ENCODE measurements at places on chromosomes 3 and 15. TPM values are rescaled to one million over a fixed set of nuclear protein-coding genes. Genes with fewer than 3 reads are reported as not detected.
A peak's percentile ranks its signal among the peaks of the same experiment; 100 is the strongest.

DNA sequence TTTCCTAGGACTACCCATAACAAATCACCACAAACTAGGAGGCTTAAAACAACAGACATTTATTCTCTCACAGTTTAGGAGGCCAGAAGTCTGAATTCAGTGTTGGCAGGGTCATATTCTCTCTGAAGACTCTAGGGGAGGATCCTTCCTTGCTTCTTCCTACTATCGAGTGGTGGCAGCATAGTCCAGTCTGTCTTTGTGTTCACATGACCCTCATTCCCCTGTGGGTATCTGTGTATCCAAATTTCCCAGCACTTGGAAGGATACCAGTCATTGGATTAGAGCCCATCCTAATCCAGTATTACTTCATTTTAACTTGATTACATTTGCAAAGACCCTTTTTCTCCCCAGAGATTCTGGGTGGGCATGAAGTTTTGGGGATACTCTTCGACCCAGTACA is 63.8 kb downstream of the GMPS start:
- H3K4me1 ChIP-seq: no peaks in the 10 kb centered on the region
- peaks cover 55% of the 10 kb centered on the region for H3K36me3 ChIP-seq
- no peaks in the 10 kb centered on the region for H3K27me3 ChIP-seq
- H3K4me3 ChIP-seq: no peak overlapping the region
- no peak for DNase-seq

GRCh38 chr3:48472673-48472922 is 26.1 kb downstream of the ATRIP start:
- peak overlapping the region; percentile 94 for H3K27ac ChIP-seq
- H3K4me1 ChIP-seq: peaks cover 14% of the 10 kb centered on the region
- no peaks in the 10 kb centered on the region for H3K27me3 ChIP-seq
- peaks cover 33% of the 10 kb centered on the region for H3K36me3 ChIP-seq
- H3K4me3 ChIP-seq: peak overlapping the region; percentile 53

- peak overlapping the region; percentile 48 for H3K27ac ChIP-seq
- peaks cover 49% of the 10 kb centered on the region for H3K27me3 ChIP-seq
- H3K4me3 ChIP-seq: peak overlapping the region; percentile 42
- DNase-seq: no peak
- H3K36me3 ChIP-seq: no peaks in the 10 kb centered on the region
Observed at GRCh38 chr3:173395073-173395411, 2.5 kb upstream of the NLGN1 start.

DNA sequence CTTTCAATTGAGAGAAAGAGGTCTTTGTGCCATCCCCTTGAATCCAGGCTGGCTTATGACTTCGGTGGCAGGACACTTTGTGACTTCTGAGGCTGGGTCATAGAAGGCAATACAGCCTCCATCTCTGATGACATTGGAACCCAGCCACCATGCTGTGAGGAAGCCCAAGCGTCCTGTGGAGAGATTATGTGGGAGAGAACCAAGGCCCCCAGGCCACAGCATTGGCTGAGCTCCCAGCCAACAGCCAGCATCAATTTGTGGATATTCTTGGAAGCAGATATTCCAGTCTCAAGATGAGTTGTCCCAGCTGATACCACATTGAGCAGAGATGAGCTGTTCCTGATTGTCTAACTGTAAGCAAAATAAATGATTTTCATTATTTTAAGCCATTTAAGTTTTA is 12.7 kb upstream of the XIRP1 start:
- no peaks in the 10 kb centered on the region for H3K4me1 ChIP-seq
- no peaks in the 10 kb centered on the region for H3K36me3 ChIP-seq
- no peaks in the 10 kb centered on the region for H3K27me3 ChIP-seq
- H3K27ac ChIP-seq: no peak overlapping the region

DNA sequence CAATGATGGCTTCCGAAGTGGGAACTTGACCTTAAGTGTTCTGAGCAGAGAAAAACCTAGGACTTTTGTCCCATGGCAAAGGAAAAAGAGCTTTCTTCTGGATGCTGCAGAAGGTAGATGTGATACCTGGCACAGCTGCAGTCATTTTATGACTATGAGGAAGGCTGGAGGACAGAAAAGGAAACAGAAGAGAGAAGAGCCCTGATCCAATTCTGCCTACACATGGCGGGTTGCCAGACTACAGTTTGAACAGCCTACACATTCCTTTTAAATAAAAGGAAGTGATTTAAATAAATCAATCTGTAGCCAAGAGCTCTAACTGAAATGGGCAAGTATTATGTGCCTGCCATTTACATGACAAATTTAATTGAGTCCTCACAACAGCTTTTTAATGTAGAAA is 43.6 kb upstream of the CHRNB4 start:
- no peak overlapping the region for H3K4me3 ChIP-seq
- H3K27ac ChIP-seq: no peak overlapping the region
- no peaks in the 10 kb centered on the region for H3K36me3 ChIP-seq

- H3K27ac ChIP-seq: no peak overlapping the region
- H3K36me3 ChIP-seq: no peaks in the 10 kb centered on the region
- H3K27me3 ChIP-seq: no peaks in the 10 kb centered on the region
- H3K4me3 ChIP-seq: no peak overlapping the region
- DNase-seq: no peak
Observed at GRCh38 chr3:133977568-133977967, 52.2 kb downstream of the SLCO2A1 start.

Gene EPHA6
- total RNA-seq: not detected

Gene CNTN4
- not detected for total RNA-seq

Gene GRM7
- not detected for total RNA-seq

DNA sequence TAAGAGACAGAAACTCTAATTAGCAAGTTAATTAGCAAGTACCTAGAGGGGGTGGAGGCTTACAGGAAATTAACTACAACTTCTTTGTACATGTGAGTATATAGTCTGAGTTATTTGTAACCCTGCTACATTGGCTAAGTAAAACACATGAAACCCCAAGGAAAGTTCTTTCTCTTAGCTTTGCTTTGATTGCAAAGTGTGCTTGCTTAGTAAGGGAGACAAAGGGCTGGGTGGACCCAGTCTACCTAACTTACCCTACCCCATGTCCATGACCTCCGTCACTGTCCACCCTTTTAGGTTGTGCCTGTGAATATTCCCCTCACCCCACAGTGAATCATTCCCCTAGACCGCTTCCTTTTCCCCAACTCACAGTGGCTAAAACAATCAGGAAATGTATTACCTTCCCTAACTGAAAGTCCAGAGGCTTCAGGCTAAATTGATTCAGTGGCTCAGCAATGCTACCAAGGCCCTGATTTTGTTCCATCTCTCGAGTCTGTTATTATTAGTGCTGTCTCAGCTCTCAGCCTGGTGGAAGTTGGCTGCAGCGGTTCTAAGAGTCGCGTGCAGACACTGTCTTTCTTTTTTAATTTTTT is 31.1 kb upstream of the RYR3 start:
- peak overlapping the region; percentile 39 for H3K27ac ChIP-seq
- peaks cover 16% of the 10 kb centered on the region for H3K4me1 ChIP-seq
- no peak for DNase-seq
- no peaks in the 10 kb centered on the region for H3K36me3 ChIP-seq
- no peaks in the 10 kb centered on the region for H3K27me3 ChIP-seq

Gene DISP2
- total RNA-seq: 0.21 TPM

Data from SJSA1 (cell line).